ENCODE measurements at places on chromosomes 3 and 15. TPM values are rescaled to one million over a fixed set of nuclear protein-coding genes. Genes with fewer than 3 reads are reported as not detected.
A peak's percentile ranks its signal among the peaks of the same experiment; 100 is the strongest.

DNA sequence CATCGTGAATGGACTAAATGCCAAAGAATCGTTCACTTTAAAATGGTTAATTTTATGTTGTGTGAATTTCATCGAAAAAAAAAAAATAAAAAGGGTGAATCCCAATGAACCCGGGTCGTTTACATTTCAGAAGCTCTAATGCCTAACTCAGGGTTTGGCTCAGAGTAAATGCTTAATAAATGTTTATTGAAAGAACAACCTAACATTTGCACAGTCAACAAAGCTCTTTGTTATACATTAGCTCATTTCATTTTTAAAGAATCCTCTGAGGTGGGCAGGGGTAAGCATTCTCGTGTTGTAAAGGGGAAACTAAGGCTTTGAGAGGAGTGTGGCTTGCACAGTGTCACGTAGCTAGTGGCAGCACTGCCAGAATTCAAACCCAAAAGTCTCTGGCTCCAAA lies 109.5 kb downstream of the RPLP1 start:
- DNase-seq = no peak

ALG1L2 gene
- not detected for total RNA-seq

UPK1B gene
- total RNA-seq = not detected

GRCh38 chr3:110811050-110811449 lies 260.6 kb upstream of the NECTIN3 start:
- DNase-seq = peak; percentile 59

DNA sequence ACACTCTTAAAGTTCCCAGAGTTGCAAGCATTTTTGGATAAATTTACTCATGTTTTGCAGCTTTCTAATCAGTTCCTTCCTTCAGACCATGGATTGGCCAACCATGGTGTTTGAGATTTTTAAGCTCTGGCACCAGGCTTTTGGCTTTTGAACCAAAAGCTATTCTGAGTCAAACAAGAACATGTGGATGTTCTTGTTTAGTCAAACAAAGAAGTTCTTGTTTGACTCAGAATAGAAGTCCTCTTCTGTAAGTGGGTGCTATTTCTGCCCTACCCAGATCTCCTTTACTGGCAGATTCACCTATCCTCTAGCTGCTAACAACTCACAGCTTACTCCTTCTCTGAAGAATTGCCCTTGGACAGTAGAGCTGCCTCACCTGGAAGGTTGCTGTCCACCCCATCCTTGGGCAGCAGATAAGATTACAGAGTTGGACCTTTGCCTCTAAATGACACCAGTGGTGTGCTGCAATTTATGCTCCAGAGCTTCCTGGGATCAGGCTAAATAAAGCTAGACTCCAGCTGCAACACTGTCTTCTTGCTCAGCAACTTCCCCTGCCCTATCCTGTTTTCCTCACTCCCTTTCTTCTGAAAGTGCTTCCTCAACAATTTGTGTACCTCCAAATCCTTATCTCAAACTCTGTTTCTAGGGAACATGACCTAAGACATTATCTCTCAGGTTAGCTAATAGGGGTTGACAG lies 65.6 kb downstream of the COL6A6 start:
- DNase-seq = no peak

SUCNR1 gene
- total RNA-seq = 0.06 TPM

GASK1A gene
- total RNA-seq = not detected

PLSCR5 gene
- not detected for total RNA-seq

NPTN gene
- 111 TPM for total RNA-seq

GXYLT2 gene
- 7.2 TPM for total RNA-seq

DNA sequence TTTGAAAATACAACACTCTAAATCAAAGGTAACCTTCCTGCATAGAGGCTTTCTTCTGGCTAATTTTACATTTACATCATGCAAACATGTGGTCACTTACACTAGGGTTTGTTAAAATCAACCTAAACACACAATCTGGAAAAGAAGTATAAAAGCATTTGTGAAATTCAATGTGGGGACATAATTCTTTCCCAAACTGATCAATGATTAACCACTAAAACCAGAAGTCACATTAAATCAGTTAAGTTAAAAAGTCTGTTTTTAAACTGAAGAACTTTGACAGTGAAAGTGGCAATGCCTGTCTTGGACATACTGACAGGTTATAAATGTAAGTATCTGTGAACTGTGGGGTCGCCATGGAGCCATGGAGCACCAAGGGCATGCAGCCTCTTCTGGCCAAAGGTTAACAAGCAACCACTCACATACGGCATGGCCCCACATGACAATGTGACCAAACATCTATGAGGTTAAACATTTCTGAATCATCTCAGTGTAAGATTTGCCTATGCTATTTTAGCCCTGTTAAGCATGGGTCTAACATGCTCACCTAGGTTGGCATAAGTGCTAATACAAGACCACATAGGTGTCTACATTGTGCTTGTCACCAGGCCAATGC lies 278.2 kb downstream of the CTNNB1 start:
- no peak for DNase-seq

DNA sequence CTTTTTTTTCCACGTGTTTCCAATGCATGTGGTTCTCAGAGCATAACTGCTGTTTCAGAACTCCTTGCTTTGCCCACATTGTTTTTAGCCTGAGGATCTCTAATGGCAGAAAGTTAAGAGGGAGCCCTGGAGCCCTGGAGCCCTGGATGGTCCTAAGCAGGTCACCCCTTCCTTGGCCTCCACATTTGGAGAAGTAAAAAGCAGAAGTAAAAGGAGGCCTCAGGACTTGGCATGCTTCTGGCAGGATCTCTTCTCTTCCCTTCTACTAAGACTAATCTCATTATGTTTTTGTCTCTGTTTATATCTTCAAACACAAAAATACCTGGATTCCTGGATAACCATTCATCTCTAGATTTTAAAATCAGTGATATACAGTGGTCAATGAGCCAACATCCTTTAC lies 50.1 kb downstream of the P2RY1 start:
- no peak for DNase-seq

DNA sequence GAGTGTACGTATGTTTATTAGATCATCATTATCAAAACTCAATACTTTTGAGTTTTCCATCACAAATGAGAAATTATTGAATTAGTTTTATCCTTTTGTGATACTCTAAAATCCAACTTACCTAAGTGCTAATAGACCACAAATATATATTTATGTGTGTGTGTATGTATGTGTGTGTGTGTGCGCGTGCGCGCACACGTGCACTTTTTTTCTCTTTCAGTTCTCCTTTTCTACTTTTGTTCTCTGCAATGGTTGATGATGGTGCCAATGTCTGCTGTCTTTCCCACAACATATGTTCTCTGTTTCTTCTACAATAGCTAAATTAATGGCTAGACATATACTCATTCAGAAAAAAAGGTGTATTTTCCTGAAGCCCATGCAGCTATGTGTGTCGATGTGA lies 571.6 kb upstream of the ARPP21 start:
- DNase-seq = no peak

DNA sequence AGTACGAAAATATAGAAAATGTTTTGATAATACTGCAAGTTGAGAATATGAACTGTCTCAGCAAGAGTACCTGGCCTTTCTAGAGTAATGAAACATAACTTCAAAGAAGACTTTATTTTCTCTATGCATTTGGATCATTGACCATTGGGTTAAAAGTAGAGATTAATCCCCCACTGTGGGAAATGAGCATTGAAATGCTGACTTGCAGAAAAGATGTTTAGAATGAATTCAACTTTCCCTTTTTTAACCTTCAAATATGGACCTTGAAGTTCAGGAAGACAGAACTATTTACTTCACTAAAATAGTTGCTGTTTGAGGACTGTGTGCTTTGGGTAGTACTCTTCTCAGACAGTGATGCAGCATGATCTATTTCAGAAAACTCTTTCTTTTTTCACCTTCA lies 75.7 kb downstream of the NLGN1 start:
- no peak for DNase-seq

STAB1 gene
- total RNA-seq = not detected

DNA sequence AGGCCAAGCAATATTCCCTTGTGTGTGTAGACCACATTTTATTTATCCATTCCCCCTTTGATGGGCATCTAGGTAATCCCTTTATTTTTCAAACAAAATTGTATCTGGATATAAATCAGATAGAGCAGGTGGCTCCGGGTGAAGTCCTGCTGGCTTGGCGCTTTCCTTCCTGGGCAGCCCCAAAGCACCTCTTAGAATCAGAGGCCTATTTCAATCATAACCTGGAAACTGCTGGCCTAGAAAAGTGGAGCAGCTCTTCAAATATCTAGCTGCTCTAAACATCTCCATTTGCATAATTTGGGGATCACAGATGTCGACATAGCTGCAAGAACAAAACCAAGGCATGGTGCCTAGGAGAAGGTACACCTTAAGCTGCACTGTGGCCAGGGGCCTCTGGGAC lies 40.2 kb downstream of the RASGRF1 start:
- no peak for DNase-seq

OR5AC2 gene
- not detected for total RNA-seq

TM6SF1 gene
- not detected for total RNA-seq

DNA sequence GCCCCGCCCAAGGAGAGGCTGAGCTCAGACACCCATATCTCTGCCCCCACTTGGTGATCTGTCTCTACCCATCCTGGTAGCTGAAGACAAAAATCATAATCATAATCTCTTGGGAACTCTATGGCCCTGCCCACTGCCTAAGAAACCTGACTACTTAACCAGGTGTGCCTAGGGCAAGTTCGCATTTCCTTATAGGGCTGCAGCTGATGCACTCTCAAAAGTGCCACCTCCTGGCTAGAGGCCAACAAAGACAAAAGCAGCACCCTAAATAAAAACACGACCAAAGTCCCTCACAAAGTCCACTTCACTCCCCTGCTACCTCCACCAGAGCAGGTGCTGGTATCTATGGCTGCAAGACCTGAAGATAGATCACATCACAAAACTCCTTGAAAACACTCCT lies 250.4 kb upstream of the SLITRK3 start:
- no peak for DNase-seq

- DNase-seq = no peak
Measured at GRCh38 chr3:40268802-40269524, 40.5 kb upstream of the EIF1B start.

FAM81A gene
- total RNA-seq = 0.06 TPM

- DNase-seq = peak; percentile 69
Measured at GRCh38 chr15:39828374-39828931, 45.8 kb upstream of the FSIP1 start.

GRCh38 chr15:86082619-86083380 lies 3.1 kb downstream of the AGBL1 start:
- DNase-seq = no peak

DNA sequence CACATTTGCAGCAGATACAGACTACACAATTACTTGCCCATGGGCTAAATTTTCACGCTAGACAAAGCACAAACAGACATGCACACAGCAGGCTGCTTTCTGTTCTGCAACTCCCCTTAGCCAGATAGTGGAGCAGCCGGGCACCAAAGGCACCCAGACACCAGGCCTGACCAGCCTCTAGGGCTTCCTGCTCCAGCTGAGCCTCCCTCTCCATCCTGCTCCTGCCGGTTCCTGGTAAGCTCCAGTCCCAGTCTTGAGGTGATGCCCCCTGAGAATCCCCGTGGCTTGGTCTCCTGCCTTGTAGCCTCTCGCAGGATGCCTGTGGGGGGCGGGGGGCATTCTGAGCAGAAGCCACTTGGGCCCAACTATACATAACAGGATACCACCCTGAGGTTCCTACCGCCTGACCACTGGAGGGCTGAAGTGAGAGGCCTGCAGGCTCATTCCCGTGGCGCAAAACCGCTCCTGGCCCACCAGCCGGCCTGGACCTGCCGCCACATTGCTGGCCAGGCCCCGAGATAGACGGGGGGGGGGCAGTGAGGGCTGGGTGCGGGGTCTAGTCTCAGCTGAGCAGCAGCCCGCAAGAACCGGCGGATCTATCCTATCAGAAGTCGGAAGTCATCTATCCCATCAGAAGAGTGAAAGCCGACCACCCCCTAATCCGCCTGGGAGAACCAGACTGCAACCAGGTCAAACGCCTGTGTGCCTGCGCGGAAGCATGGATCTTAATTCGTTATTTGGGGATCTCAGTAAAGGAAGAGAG lies 3.9 kb downstream of the FOXL2 start:
- no peak for DNase-seq

GRCh38 chr3:150033721-150034120 lies 63.0 kb upstream of the PFN2 start:
- DNase-seq = no peak

DNA sequence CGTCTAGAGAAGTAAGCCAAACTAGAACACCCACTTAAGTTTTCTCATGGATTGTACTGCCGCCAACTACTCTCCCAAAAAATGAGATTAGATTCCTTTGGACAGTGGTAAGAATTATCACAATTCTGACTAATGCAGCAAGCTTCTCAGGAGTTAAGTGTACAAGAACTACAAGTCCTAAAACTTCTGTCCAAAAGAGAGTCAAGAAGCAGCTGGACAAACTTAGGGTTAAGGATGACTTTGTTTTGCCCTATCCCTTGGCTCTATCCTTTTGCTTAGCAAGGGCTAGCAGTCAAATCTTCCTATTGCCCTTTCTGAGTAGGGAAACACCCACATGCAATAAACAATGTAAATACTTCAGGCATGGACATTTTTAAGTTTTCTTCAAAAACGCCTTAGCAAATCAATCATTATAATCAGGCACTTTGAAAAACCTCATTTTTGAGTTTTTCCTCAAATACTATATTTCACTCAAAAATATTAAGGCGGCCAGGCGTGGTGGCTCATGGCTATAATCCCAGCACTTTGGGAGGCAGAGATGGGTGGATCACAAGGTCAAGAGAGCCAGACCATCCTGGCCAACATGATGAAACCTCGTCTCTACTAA lies 19.5 kb downstream of the RAF1 start:
- DNase-seq = peak; percentile 88

DNA sequence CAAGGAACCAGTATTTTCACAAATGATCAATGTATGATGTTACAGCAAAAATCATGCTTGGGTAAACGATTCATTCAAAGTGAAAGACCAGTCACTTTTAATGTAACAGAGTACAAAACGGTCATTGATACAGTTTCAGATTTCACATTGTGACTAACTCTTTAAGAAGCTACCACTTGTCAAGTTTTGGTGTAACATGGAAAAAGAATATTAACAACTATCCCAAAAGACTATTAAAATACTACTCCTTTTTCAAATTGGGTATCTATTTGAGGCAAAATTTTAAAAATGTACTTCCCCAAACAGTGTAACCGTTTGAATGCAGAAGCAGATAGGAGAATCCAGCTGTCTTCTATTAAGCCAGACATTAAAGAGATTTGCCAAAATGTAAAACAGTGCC lies 31.7 kb downstream of the AKAP13 start:
- peak; percentile 74 for DNase-seq

- DNase-seq = no peak
Measured at GRCh38 chr3:123984957-123985356, 7.0 kb downstream of the ROPN1 start.

DNA sequence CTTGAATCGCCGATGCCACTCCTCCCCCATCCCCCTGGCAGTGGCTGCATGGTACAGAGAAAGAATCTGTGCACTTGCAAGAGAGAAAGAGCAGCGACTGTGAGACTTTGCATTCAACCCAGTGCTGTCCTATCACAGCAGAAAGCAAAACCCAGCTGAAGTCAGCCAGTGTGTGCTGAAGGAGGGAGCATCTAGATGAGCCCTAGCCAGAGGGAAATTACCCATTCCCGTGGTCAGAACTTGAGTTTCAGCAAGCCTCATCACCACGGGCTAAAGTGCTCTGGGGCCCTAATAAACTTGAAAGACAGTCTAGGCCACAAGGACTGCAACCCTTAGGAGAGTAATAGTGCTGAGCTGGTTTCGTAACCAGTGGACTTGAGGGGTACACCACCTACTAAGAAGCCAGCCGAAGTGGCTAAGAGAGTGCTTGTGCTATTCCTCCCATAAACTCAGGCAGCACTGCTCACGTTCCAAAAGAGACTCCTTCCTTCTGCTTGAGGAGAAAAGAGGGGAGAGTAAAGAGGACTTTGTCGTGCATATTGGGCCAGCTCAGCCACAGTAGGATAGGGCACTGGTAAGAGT lies 15.2 kb upstream of the PIK3R4 start:
- DNase-seq = no peak

SH2D7 gene
- not detected for total RNA-seq

All from LHCN-M2 (cell line).